ENCODE measurements at places on chromosomes 7 and 10.
A peak's percentile ranks its signal among the peaks of the same experiment; 100 is the strongest.

DNA sequence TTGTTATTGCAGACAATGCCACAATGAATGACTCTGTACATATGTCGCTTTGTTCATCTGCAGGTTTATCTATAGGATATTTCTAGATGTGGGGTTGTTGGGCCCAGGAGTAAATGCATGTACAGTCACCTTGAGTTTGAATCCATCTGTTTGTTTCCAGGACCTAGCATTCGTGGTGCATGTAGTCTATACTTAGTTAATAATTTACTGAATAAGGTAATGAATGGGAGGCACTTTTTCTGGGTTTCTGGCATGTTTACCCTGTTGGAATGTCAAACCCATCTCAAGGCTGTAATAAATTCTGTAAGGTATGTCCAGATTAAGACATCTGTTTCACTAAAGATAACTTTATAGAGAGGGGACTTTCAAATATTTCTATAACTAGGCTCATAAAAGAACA lies 23.5 kb downstream of the HECTD2 start:
- no peak for DNase-seq

DNA sequence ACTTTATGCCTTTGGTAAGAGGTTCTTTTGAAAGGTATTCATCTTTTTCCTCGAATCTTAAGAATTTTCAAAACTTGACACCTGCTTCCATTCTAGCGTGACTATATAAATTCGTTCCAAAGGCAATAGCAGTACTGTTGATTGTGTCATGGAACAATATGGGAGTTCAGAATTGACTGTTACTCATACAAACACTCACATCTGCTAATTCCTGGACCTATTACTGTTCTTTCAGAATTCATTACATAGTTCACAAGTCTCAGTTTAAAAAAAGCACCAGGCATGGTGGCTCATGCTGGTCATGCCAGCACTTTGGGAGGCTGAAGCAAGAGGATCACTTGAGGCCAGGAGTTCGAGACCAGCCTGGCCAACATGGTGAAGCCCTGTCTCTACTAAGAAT lies 80.9 kb downstream of the CACNB2 start:
- no peak for DNase-seq

DNA sequence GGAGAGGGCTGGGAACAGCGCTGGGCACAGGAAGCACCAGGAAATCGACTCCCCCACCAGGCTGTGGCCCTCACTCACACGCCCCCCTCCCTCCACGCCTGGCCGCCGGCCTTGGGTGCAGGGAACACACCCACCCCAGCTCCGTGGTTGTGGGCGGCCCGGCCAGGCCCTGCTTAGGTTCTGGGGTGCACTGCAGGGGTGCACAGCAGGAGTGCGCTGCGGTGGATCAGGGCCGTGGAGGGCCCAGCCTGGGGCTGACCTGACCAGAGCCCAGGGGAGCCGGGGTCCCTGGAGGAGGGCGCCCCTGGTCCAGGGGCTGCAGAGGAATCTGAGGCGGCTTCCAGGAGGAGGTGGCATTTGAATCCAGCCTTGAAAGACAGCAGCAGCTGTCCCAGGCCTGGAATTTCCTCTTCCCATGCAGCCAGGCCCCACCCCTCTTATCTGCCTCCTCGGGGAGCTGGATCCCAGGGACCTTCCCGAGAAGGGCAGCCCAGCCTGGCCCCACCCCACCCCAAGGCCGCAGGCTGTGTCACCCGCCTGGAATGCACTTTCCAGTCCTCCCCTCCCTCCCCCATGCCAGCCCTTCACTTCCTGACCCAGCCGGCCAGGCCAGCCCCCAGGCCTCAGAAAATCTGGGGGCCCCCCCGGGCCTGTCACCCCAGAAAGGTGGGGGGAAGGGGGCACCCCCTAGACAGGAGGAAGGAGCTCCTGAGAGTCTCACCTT lies 18.4 kb upstream of the PDGFA start:
- no peak for DNase-seq

DNA sequence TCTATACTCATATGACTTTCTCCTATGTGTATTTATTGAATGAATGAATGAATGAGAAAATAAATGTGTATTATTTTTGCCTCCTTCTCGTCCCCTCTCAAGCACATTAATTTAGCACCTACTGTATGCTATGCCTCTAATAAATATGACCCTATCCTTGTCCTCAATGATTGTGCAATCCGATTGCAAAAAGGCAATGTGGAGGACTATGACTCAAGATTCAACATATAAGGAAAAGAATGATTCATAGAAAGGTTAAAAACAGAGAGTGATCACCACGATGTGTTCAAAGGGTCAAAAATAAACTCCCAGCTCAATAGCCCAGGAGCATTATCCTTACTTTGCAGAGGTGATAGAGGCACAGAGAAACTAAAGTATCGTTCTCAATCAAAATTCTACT lies 322.8 kb upstream of the SORCS1 start:
- no peak for DNase-seq

- peak; percentile 82 for DNase-seq
Measured at GRCh38 chr7:2864999-2865670, 21.0 kb upstream of the GNA12 start.

DNA sequence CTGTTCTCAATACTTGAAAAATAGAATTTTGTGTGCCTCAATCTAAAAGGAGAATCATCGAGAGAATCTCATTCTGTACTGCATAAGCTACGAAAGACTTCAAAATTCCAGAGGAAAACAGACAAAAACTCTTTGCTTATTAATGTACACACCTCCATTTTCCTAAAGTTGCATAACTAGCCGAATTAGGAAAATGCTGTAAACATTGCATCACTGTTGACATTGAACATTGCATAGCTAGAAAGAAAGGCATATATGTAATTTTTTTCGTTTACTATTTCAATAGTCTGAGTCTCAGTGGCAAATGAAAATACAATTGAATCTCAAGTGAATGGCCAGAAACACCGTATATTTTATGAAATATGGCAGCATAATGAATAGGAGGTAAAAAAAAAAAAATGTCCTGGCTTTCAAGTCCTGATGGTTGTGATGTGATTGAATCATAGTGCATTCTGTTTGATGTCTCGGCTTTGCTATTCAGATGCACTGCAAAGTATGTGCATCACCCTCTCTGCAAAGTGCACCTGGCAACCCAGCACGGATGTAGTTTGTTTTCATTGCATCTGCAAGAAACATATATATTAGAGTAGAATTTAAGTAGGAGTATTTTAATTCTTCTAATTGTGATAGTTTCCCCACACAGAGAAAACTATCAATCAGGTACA lies 196.7 kb downstream of the VTI1A start:
- no peak for DNase-seq

DNA sequence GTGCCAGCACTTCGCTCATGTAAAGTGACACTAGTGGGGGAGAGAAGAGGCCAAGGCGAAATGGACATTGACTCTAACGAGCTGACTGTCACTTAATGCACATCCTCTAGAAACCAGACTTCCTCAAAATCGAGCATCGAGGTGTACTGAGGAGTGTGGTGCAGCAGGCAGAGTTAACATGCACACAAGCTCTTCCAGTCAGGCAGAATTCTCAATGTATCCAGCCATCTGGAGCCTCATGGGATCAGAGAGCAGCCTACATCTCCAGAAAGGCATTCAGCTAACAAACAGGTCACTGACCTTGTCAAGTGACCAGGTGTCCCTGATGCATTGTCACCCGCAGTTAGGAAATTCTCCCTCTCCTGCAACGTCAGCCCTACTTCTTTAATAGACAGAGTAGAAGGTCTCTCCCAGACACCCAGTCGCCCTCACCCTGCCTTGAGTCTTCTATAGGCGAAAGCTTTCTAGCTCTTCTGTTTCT lies 259.8 kb upstream of the AOAH start:
- no peak for DNase-seq

DNA sequence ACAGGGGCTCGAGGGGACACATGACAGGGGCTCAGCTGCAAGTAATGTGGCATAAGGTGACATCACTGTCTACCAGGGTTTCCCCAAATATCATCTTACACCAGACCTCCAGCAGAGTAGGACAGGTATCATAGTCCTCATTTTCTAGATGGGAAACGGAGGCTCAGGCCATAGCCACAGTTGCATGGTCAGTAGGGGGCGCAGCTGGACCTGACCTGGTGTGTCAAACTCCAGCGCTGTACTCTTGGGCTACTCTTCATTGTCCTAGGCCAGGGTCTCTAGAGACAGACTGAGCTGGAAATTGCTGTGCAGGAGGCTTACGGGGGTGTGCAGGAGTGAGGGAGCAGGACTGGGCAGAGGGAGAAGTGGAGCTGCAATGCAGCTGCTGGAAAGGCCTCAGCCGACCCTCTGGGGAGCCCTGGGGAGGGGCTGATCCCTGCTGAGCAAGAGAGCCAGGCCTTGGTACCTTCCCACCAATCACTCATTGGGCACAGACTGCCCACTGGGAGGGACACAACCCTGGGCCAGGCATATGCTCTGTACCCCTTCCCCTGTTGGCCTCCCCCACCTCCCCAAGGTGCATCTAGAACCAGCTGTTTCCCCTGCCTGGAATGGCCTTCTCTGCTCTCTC lies 89.9 kb downstream of the CDH23 start:
- DNase-seq = peak; percentile 68

DNA sequence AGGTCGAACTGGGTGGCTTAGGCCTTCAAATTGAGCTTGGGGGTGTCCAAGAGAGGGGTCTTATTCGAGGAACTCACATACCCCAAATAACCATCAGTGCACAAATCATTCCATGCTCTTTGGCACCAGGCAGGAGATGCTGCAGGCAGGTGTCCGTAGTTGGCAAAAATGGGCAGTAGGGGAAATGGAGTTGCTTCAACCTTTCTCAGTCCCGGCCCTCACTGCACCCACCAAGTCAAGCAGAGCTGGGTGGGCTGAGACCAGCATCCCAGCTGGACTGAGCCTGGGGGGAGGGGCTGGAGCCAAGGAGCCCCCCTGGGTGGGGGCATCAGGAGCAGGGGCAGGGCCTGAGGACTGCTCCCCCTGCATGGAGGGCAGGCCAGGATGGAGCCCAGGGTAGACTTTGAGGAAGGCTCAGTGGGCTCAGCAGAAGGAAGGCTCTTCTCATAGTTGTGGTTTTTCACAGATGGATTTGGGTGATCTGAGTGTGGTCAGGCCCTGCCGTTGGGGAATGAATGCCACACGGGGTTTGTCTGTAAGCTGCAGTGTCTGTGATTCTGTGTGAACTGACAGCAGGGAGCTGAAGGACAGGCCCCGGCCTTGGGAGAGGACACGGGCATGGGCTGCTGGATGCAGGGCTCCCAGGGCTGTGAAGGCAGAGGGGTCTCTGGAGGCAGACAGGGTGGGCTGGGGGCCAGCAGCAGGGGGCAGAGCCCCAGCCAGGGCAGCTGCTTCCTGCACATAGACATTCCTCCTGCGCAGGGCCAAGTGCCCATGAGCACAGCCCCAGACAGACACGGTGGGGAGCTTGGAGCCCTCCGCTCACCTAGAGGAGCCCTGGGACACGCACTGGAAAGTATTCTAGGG lies 144.5 kb downstream of the ADCY1 start:
- no peak for DNase-seq

DNA sequence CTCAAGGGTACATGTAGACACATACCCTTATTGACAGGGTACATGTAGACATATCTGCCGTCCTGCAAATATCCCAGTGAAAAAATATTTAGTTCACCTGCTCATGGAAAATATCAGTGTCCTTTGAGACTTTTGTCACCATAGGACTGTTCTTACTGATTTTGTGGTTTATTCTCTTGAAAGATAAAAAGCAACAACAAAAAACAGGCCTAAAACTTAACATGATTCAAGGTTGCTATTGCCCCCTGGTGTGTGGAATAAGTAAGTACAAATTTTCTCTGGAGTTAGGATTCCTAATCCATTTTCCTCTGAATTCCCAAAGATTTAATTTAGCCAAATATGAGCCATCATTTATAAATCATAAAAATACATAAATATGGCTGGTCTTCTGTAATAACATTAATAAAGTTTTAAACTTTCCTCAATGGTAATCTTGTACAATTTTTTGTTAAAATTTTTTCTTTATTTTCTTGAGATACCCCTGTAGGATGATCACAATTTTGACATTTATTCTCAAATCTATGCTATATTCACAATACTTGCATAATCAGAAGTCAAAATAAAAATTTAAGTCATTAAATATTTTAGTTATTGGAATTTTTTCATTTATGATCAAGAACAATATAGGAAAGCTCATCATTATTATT lies 741.4 kb upstream of the POT1 start:
- no peak for DNase-seq

- no peak for DNase-seq
Measured at GRCh38 chr7:37656913-37657530, 26.5 kb upstream of the GPR141 start.

DNA sequence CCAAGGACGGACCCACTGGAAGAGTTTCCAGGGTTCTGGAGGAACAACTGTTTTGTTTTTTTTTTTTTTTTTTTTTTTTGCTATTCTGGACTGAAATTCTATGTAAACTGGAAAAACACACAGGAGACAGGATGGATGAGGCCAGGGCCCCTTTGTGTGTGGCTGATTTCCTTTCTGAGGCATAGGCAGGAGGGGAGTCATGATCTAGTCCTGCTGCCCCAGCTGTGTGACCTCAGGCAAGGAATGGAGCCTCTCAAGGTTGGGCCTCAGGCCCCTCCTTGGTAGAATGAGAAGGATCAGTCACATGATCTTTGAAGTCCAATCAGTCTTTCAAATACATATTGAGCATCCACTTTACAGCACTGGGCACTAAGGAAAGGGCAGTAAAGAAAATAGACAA lies 87.6 kb downstream of the SH3PXD2A start:
- DNase-seq = no peak

- DNase-seq = peak; percentile 39
Measured at GRCh38 chr7:22675917-22676343, 51.1 kb upstream of the IL6 start.

DNA sequence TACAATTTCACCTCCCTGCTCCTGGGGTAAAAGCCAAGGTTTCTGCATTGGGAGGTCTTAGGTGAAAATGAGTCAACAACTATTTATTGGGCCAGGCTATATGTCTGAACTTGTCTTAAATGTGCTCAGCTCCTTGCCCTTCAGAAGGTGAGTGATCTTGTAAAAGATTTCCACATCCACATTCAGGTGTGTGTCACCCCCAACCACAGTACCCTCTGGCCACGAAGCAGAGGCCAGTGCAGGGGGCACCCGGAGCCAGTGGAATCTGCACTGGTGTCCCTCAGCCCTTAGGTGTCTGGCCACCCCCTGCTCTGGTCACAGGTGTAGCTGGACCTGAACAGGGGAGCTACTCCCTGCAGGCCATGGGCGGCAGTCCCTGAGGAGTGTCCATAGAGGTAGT lies 198.5 kb downstream of the PAXIP1 start:
- DNase-seq = no peak

DNA sequence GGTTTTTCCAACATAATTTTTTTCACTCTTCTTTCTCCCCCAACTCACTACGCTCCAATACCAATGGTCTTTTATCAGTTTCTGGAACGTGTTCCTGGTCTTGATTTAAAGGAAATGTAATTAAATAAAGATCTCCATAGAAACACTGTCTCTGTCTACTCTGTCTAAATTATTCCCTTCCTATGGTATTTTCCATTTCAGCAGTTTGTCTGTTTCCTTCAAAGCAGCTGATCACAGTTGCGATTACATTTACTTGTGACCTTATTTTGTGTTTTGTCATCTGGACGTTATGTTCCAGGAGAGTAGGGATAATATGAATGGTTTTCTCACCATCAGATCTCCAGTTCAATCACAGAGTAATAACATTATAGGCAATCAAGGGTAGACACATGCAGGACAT lies 359.2 kb downstream of the NRG3 start:
- no peak for DNase-seq

- no peak for DNase-seq
Measured at GRCh38 chr10:46514899-46515298, 41.6 kb downstream of the GPRIN2 start.

GRCh38 chr7:30485667-30486066 lies 7.1 kb upstream of the NOD1 start:
- no peak for DNase-seq
